Right renal cortex interstitium (tissue), 3 donors: ENCODE measurements at places on chromosomes 6 and 20.
A peak's percentile ranks its signal among the peaks of the same experiment; 100 is the strongest.

GRCh38 chr20:4383961-4384360 is 337.7 kb upstream of the PRND start:
- DNase-seq = no peak

GRCh38 chr6:30819297-30819917 is 64.9 kb upstream of the DDR1 start:
- no peak for DNase-seq

DNA sequence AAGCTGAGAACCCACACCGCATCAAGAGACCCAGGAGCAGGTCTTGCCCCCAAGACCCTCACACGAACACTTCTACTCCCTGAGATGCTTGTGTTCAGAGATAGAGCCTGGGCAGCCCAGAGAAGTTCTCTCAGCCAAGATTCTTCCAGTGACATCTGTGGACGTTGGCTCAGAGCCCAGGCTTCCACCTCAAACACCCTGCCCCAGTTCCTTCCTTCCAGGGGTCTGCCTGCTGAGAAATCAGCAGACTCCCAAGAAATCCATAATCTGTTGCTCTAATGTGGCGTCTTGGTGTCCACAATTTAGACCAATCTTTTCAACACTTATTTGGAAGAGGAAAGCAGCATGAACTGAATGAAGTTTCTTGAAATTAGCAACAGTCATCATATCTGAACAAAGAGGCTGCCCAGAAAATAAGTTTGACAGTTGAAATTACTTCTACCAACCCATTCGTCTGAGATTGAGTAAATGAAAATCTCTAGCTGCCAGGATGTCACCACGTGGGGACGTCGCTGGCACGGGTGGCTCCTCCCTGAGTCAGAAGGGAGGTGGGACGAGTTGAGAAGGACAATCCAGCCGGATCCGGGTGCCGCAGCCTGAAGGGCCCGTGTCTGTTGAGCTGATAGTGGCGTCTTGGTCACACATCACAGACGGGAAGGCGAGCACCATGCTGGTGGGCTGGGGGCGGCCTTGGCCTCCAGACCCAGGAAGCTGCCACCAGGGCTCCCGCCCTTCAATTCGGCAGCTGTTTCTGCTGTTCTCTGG is 400.9 kb downstream of the TAF4 start:
- no peak for DNase-seq

- DNase-seq = no peak
Observed at GRCh38 chr6:42769051-42769450, 12.8 kb upstream of the BICRAL start.

GRCh38 chr20:63498960-63499337 is at the start of gene EEF1A2:
EEF1A2 (minus strand) TSS chr20:63499083; CDS start chr20:63497763, 1,320 bp downstream.
- DNase-seq = no peak

DNA sequence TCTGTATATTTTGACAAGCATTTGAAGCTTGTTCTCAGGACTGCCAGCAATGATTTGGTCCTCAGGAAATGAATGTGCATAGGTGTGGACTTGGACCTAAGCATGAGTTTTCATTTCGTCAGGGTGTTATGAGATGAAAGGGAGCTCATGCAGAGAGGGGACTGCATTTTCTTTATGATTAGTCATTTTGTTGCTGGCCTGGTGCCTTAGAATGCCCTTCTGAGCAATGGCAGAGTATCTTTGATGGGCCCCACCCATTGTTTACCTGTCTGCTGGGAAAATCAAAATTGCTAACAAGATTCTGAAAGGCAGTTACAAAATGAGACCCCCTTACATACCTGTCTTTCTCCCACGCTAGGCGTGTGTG is 51.5 kb upstream of the MTHFD1L start:
- no peak for DNase-seq

DNA sequence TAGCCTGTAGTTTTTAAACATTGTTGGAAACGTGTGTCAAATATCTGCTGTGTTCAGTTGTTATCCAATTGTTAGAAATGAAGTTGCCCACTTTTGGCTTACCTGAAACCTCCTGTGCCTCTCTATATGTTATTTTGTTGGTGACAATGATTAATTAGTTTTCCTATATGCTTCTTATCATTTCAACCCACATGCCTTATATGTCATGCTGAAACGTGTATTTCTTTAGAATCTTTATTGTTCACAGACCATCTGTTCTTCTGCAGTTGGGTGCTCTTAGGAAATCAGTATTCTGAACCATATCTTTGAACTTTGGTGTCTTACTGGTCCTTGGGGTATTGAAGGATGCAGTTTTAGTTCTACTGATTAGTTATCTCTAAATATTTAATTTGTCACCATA is 91.2 kb upstream of the SCGN start:
- no peak for DNase-seq

- DNase-seq = no peak
Observed at GRCh38 chr6:39929733-39930461, 4.4 kb downstream of the MOCS1 start.

DNA sequence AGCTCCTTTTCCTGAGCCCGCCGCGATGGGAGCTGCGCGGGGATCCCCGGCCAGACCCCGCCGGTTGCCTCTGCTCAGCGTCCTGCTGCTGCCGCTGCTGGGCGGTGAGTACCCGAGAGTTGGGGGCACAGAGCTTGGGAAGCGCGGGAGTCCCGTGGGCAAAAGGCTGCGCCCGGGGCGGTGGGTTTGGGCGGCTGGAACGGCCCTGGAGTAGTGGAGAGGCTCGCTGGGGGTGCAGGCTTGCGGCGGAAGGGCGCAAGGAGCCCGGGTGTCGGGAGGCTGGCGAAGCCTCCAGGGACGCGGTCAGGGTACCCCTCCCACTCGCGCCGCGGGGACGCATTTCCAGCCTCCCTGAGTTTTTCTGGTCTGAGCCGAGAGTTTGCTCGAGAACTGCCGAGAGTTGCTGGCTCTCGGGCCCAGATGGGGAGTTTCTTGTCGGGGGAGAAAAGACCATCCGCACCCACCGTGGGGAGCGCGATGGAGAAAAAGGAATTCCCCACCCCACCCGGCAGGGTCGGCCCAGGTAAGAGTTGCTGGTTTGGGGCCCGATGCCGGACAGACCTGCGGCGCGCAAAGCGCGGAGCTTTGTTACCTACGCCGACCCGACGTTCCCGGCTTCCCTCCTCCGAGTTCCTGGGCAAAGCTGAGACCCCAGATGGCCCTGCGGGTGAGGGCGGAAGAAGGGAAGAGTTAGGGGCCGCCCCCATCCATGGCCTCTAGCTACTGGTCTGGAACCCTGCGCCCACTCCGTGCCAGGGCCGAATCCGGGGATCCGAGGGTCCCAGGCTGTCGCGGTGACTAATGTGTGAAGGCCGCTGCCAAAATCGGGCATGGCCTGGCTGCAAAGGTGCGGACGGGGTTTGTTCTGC is 584 bp downstream of the PTK7 start:
- DNase-seq = no peak

- DNase-seq = no peak
Observed at GRCh38 chr6:53067849-53068361, 2.7 kb downstream of the FBXO9 start.

DNA sequence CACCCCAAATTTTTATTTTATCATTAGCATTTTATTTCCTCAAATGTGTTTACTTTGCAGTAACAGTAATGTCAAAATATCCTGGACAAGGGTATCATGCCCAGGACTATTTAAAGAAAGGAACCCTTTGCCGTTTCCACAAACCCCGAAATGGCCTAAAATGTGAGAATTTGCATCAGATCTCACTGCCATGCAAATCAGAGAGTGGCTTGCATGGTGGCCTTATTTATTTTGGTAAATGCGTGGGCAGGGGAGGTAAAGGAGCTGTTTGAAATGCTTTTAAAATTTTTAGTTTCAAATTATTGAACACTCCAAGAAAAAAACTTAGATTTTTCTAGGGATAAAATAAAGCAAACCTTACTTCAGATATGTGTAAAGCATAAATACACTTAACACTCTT is 43.8 kb downstream of the ADAT2 start:
- DNase-seq = no peak

DNA sequence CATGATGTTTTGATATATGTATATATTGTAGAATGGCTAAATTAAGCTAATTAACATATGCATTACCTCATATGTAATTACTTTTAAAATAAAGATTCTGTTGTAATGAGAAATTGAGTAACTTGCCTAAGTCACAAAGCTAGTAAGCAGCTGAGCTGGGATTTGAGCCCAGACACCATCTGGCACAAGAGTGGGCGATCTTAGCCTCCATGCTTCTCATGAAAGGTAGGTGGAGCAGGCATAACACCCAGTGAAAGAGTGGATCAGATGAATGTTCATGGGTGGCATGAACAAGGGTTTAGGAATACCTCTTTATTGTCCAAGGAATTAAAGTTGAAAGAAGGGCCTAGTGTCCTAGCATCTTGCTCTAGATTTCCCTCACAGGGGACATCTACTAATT is 365.4 kb downstream of the TFAP2B start:
- DNase-seq = no peak

DNA sequence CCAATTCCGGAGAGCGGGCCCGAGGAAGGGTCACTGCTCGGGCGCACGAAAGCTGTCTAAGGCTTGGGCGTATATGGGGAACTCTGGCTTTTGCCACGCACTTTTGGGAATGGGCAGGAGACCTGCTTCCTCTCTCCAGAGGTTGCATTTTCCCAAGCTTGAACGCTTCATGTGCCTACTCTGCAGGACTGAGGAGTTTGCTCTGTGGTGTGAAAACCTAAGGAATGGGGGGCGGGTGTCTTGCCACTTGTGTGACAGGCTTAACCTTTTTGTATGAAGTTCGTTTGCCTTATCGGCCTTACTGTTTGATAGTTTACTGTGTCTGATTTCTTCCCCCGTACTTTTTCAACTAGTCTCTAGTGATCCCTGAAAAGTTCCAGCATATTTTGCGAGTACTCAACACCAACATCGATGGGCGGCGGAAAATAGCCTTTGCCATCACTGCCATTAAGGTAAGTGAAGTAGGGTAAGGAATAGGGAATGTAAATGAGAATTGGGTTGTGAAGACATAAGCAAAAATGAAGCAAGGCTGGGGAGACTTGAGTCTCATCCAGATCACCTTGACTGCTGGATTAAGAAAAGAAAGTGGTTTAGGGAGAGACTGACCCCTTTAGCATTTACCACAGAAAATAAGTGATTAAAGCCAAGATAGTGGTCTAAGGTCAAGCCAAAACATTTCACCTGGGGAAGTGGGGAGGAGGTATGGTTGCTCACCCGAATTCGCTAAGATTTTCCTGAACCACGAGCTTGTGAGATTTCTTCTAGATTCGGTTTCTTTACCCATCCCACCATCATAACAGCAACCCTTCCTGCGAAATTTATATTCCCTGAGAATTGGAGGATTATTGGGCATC is 627 bp downstream of the RPS18 start:
- DNase-seq = no peak

GRCh38 chr20:38172408-38172807 is 7.3 kb upstream of the TGM2 start:
- no peak for DNase-seq

DNA sequence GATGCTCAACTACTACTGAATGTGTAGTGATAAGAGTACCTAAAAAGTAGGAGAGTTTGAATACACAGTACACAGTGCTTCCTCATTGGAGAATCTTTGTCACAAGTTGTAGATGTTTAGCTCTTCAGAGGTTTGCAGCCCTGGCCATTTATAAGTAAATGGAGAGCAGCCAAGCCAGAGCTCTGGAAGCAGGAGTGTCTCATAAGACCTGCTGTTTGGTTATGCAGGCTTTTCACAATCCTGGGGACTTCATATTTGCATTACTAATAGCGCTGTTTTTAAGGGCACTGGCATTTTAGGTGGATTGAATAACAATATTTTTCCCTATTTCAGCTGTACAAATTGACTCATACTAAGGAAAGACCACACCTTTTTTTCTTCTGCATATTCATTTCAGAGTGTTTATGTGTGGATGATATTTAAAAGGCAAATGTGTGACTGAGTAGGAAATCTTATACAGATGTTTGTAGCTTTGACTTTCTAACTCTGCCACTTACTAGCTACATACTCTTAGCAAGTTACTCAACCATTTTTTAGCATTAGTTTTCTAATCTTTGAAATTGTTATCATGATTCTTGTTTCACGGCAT is 730.5 kb upstream of the MAP3K7 start:
- no peak for DNase-seq

DNA sequence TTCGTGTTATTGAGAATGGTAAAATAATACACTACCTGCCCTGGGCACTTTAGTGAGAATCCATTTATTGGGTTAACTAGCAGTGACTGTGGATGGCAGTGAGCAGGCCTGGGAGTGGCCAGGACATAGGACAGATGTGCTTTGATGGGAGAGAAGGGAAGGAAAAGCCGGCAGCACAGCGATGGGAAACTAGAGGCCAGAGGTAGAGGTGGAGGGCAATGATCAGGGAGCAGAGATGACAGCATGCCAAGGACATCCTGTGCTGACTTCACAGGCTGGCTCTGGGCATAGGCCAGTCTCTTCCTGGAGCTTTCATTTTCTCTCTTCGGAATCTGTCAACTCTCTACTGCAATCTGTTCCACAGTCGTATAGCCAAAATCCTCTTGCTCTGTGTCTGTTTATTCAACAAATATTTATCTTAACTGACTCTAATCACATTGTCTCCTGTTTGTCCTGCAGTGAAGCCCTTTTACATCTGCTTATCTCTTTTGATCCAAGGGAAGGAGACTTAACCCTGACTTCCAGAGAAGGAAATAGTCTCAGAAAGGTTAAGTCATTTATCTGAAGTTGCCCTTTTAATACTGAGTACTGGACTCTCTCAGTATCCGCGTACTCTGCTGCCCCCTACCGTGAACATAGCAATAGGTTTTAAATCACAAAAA is 18.4 kb upstream of the MMP24 start:
- peak; percentile 76 for DNase-seq

DNA sequence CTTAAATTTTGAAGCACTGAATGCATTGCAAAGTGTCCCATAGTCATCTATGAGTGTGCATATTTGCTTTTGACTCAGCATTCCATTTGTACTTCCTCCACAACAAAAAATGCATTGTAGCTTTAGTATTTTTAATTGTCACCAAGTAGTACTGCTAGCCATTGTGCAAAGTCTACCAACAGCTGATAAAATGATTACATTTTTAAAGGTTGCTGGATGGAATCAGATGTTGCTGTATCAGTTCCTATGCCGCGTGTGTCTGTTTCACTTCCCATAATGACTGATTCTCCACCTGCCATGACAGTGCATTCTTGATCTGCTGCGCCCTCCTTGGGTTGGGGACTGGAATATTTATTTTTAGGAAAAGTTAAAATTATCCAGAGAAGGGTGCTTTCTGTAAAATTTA is 41.2 kb downstream of the SLX4IP start:
- no peak for DNase-seq

DNA sequence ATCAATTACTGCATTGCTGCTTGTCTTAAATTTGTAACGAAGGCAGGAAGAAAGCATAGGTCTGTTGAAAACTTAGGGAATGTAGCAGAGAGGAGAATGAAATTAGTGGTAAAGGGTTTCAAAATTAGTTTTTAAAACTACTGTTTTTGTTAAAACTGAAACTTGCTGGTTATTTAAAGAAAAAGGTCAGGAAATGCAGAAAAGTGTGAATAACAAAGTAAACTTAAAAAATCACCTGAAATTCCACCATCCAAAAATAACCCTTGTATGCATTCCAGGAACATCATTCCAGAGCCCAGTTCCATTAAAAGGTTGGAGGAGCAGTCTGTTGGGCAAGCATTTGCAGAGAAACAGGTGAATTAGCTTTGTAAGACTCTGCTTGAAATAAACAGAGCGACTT is 3.1 kb upstream of the MOXD1 start:
- DNase-seq = no peak

GRCh38 chr20:14055127-14055742 is 59.9 kb downstream of the MACROD2 start:
- peak; percentile 55 for DNase-seq

- no peak for DNase-seq
Observed at GRCh38 chr6:277746-278145, 14.5 kb upstream of the DUSP22 start.

GRCh38 chr6:39273406-39273821 is 40.8 kb downstream of the KCNK17 start:
- no peak for DNase-seq
